OCI-M1 (cell line): ENCODE measurements at places on chromosomes 7 and 10.
A peak's percentile ranks its signal among the peaks of the same experiment; 100 is the strongest.

- DNase-seq = no peak
Measured at GRCh38 chr10:2897619-2898508, 169.5 kb upstream of the PFKP start.

- no peak for DNase-seq
Measured at GRCh38 chr10:4693967-4694366, 132.0 kb upstream of the AKR1E2 start.

DNA sequence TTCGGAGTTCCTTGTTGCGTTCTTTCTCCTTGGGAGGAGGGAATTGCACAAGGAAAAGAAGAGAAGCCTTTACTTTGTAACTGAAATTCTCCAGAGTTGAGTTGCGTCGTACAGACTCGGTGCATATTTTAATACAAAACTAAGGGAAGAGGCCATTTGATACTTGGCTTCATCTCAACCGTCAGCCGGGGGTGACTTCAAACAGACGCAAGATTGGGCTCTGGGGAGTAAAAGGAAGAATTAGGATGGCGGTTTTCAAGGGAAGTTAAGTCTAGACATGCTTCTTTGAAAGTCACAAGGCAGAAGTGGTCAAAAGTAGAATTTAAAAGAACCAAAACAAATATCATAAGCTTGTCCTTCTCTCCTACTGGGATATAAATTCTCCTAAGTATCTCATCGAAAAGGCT lies 1.6 kb downstream of the PRR15 start:
- DNase-seq = no peak

DNA sequence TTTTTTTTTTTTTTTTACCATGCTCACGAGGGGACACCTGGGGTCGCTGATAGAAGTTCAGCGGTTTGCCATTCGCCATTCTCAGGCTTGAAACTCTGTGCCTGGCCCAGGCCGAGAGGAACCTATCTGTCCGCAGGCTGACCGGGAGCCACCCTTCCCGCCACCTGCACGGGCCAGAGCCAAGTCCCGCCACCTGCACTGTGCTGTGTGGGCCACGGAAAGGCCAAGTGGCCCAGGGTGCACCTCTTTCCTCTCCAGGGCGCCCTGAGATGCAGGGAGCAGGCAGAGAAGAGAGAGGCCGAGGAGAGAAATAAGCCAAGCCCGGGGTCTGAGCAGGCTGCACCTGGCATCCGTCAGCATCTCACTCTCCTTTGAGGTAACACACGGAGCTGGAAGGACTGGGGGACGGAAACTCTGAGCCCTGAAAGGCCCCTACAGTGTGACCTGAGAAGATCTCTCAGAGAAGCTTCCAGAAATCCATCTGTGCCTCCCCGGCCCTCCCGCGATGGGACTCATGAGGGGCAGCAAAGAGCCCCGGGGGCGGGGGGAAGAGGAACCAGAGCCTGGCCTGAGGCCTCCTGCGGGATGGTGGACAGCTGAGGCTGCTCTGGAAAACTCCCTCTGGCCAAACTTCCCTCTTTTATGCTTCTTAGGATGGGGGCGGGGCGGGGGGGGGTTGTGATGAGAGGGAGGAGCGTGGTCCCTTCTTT lies 46.6 kb downstream of the PRKAG2 start:
- DNase-seq = no peak

- DNase-seq = no peak
Measured at GRCh38 chr7:149070372-149071125, 20.0 kb downstream of the ZNF786 start.

DNA sequence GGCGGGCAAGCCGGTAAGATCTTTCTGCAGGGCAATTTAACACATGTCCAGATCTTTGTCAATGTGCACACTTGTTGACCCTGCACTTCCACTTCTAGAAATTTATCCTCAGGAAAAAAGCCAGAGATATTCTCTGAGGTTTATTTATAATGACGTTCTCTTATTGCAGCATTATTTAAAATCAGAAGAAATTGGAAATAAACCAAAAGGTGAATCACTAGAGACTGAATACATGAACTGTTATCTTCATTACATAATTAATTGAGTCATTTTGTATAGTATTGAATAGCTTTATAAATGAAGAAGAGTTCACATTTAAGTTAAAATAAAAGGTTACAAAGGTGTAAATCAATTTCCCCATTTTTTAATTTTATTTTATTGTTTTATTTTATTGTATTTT lies 16.3 kb upstream of the SAR1A start:
- no peak for DNase-seq

DNA sequence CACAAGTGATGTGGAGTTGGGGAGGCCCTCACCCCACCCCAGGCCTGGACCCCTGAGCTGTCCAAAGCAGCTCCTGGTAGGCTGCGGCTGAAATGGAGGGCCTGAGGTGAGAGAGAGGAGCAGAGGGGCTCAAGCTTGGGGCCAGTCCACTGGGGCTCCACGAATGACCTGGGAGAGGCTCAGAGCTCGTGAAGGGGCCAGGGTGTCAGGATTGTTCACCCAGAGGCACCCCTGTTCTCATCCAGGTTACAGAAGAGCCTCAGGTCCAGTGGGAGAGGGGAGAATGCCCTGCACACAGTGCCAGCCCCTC lies 102.2 kb upstream of the RET start:
- no peak for DNase-seq

DNA sequence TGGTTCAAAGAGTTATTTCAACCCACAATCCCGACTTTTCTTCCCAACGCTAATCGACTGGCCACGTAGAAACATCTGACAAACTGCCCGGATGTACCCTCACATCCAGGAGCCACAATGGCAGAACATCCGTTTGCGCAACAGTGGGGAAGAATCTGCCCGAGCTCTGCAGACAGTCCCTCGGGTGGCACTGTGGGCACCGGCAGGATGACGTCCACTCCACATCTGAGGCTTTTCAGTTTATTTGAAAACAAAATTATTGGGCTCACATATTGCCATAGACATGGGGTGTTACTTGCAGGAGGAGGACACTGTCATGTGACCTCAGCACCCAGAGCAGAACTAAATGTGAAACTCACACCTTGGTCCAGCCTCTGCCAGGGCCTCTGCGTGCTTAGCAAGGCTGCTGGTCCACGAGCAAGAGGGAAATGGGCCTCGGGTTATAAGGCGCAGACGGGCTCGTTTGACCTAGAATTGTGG lies 84.1 kb downstream of the MKI67 start:
- DNase-seq = no peak

GRCh38 chr10:119466655-119467054 lies 75.9 kb downstream of the RGS10 start:
- DNase-seq = peak; percentile 16

DNA sequence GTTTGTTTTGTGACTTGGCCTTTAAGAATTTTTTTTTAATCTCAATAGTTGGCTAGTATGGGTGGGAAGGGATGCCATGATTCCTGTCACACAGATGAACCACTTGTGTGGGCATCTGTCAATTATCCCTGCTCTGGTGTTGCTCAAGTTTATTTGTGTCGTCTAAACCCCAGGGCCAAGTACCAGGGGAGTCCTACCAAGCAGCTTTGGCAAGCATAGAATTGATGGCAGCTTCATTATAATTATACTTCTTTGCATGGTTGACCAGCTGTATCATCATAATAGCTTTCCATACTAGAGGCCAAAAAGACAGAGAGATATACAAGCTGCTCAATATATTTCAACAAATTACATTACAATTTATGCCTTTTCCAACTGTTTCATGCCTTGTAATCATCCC lies 30.4 kb downstream of the SUGCT start:
- DNase-seq = no peak

DNA sequence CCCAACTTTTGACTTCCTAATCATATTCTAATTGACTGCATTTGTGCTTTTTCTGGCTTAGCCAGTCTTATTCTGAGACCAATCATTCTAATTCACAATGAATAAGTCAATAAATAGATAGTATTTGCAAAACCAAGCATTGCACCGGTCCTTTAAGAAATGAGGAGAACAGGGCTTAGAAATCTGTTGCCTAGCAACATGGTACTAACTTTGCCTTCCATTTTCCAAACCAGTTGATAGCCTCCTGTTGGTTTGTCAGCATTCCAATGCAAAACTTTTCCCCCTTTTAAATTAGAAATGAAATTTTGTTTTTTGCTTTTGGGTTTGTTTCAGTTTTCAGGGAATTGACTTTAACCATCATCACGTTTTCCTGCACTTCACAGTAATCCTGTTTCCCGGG lies 603.5 kb upstream of the NRP1 start:
- DNase-seq = no peak

DNA sequence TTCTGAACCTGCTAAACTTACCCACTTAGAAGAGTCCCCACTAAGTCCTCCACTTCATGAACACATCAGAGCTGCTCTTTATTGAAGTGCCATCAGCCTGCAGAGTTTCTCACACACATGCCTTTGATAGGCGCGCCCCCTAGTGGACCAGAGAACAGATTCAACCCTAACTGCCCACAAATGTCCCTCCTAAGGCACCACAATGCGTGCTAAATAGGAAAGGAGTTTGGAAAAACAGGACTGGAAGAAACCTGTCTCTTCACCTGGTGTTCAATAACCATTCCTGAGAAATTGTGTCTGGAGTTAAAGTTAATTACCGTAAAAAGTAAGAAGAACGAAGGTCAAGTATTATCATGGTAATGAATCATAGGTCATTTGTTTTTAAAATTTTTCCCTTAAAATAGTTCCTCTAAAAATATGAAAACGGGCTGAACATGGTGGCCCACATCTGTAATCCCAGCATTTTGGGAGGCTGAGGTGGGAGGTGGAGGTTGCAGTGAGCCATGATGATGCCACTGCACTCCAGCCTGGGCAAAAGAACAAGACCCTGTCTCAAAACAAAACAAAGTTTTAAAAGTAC lies 249.7 kb downstream of the ELMO1 start:
- DNase-seq = peak; percentile 64

- DNase-seq = no peak
Measured at GRCh38 chr7:55381696-55382095, 16.6 kb downstream of the LANCL2 start.

DNA sequence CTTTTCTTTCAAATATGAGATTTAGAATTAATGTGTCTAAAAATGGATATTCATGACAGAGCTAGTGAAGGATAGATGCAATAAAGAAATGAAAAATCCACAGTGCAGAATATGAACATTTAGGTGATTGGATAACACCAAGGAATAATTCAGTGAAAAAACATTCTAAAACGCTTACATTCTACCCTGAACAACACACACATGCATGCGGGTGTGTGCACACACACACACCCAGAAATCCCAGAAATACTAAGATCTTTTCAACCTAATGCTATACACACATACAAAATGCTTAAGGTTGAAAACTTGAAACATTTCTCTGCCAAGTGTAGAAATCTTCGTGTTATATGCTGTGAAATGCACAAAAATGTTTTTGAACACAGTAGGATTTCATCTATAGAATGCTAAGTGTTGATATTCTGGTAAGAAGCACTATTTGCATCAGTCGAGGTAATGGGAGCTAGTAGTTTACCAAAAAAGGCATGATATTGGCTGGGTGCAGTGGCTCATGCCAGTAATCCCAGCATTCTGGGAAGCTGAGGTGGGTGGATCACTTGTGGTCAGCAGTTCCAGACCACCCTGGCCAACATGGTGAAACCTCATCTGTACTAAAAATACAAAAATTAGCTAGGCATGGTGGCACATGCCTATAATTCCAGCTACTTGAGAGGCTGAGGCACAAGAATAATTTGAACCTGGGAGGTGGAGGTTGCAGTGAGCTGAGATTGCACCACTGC lies 600.6 kb downstream of the PHTF2 start:
- no peak for DNase-seq

- DNase-seq = no peak
Measured at GRCh38 chr10:52322323-52322722, 8.2 kb downstream of the DKK1 start.

DNA sequence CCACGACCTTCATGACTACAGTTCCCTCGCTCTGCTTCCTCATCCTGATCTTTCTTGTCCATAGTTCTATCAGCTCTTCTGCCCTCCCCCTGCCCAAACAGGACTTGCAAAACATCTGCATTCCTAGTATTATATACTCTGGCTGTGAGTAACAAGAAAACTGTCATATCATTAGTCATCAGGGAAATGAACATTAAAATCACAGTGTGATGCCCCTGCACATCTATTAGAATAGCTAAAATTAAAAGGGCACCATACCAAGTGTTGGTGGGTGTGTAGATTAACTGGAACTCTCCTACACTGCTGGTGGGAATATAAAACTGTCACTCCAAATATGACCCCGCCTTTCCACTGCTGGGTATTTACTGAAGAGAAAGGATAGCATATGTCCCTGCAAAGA lies 141.8 kb downstream of the C7orf25 start:
- no peak for DNase-seq

GRCh38 chr7:124996778-124997177 lies 67.2 kb upstream of the POT1 start:
- no peak for DNase-seq

GRCh38 chr7:75951506-75951905 lies 36.6 kb downstream of the POR start:
- DNase-seq = no peak

DNA sequence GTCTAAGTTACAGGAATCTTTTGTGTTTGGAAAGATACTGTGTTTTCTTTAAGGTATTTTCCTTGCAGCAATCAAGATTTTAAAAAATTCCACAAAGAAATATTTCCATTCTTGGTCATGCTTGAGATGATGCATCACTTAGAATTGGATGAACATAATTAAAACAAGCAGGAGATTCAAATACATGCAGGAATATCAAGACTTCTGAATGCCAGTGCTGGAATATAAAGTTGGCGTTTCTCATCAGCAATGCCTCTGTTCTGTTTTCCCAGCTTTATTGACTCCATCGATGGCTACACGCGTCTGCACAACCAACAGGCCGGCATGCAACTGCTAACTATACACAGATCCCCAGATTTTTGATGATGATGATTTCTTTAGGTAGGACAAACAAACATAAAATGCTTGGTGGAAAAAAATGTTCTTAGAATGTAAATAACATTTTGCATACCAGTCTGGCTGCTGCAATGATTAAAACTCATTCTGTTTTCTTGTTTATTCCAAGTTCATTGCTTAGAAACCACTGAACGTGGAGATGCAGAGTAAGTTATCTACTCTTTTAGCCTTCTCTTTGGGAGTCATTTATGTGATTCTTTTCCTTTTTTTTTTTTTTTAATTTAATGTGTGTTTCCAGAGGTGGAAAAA lies 91.3 kb upstream of the FAM171A1 start:
- no peak for DNase-seq

GRCh38 chr10:28179006-28179742 lies 123.7 kb downstream of the MPP7 start:
- DNase-seq = peak; percentile 87
